ENCODE measurements at places on chromosomes 1 and 21.

GRCh38 chr1:167456524-167456923, 61.8 kb downstream of the CD247 start:
- DNase-seq: no peak

- DNase-seq: no peak
These were observed 1.6 kb downstream of the TNNI1 start for GRCh38 chr1:201419746-201420607.

- DNase-seq: peak; percentile 43
These were observed 31.6 kb upstream of the NFIA start for GRCh38 chr1:61050541-61051442.

DNA sequence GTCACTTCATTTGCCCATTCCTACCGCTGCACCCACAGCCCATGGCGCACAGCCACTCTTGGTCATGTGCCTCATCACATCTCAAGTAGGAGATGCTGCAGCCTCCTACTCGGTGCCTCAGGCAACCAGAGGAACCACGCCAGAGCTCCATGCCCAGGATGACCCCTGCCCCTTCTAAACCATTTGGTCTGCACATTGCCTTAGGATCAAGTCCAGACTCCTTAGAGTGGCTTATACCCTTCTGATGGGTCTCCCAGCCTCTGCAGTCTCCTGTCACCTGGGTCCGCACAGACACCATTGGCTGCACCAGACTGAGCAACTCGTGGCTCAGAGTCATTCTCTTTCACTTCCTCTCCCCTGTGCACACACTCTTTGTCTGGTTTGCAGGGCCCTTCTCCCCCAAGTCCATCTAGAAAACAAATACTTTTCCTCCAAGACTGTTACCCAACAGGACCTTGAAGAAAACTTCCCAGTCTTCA, 2.2 kb upstream of the ADORA3 start:
- DNase-seq: no peak

GRCh38 chr1:39462074-39462473, 29.4 kb upstream of the BMP8A start:
- DNase-seq: no peak

DNA sequence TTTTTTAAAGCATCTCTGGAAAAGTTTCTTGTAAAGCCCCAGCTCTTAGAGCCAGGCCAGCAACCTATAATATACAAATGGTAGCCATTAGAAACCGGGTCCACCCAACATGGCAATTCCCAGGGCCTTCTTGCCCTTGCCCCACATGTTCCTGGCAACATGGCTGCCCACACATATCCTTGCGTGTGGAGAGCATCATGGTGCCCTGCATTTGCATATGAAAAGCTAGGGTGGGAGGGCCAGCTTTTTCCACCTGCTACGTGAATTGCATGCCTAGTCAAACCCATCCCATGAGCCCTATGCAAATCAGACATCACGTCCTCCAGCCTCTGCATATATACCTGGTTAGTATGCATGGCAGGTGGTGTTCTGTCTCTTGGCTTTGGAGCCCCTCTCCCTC, 88.2 kb downstream of the RABGAP1L start:
- DNase-seq: no peak

DNA sequence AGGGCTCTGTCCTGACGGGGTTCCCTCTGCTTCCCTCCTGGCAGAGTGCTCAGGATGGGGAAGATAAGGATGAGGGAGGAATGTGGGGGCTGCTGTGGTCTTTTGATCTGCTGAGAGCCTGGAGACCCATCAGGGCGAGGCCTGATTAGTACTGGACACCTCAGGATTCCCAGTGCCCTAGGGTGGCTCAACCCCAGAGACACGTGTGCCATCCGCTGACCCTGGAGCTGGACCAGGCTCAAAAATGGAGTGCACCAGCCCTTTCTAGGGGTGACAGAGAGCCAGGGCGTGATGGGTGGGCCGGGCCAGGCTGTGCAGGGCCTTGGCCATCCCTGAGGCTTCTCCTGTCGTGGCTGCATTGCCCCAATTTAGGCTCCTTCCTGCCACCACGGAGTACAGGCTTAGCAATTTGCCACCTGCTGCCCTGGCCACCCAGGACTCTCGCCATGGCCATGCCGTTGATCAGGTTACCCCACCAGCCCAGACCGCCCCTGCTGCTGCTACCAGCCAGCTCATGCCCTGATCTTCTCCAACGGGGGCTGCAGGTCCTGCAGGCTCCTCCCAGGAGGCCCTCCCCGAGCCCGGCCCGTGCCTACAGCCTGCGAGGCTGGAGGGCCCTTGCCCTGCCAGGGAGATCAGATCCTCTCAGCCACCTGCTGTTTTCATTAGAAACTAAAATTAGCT, 9.5 kb downstream of the WNT4 start:
- no peak for DNase-seq

- DNase-seq: no peak
These were observed 60.3 kb downstream of the SIK1 start for GRCh38 chr21:43366656-43367055.

- no peak for DNase-seq
These were observed 54.1 kb downstream of the CD2 start for GRCh38 chr1:116808200-116808847.

GRCh38 chr1:96865731-96866685, 144.4 kb downstream of the PTBP2 start:
- DNase-seq: no peak

GRCh38 chr1:37064039-37064438, 29.7 kb upstream of the GRIK3 start:
- DNase-seq: no peak

- no peak for DNase-seq
These were observed 51.0 kb downstream of the MT1HL1 start for GRCh38 chr1:236953151-236953700.

- peak; percentile 88 for DNase-seq
These were observed 8.5 kb downstream of the FBXO2 start for GRCh38 chr1:11645670-11646265.

GRCh38 chr1:198088360-198089071, 68.3 kb upstream of the NEK7 start:
- DNase-seq: peak; percentile 47

GRCh38 chr1:178573330-178573729, 60.4 kb downstream of the TEX35 start:
- no peak for DNase-seq

GRCh38 chr1:101769520-101769919, 227.2 kb downstream of the OLFM3 start:
- no peak for DNase-seq

- no peak for DNase-seq
These were observed 90.5 kb upstream of the JAK1 start for GRCh38 chr1:65056866-65057265.

GRCh38 chr1:4594286-4594991, 60.0 kb upstream of the AJAP1 start:
- no peak for DNase-seq

DNA sequence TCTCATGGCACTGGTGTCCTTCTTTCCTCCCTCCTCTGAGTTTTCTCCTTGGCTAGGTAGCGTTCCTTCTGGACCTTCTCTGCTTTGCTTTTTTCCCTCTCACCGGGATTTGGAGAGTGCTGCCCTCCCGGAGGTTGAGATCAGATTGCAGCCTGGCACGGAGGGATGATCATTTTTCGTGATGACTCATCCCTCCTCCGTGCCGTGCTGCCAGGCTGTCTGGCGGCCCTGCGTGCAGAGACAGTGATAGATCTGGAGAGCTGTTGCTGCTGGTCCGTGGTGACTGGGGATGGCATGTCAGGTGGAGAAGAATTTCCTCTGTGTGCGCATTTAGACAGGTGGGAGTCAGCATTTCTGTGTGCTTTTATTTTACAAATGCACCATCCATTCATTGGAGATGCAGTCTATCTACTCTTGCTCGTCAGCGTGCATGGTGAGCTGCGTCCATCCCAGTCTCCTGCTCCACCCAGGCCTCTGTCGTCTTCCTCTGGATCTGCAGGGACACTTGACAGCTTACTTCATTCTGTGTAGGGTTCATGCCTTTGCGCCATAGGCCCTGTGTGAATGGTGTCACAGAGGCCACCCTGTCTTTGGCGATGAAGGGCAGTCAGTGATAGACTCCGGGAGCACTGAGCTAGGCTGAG, 104.4 kb downstream of the PCBP3 start:
- DNase-seq: peak; percentile 7

DNA sequence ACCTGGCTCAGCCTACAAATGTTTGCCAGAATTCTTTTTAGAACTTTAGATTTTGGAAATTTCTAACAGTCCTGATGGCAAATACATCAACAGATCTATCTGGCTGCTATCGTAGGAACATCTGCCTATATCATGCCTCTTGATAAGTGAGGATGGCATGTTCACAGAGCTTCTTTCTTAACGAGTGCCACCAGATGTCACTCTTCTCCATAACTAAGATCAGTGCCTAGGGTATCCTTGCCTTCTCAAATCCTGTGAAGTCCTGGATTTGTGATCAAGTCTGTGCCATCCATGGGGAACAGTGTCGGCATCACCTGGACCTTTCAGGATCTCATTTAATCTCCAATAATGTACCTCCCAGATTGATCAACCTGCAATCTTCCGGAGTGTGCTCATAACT, 36.5 kb upstream of the CD5L start:
- peak; percentile 44 for DNase-seq

DNA sequence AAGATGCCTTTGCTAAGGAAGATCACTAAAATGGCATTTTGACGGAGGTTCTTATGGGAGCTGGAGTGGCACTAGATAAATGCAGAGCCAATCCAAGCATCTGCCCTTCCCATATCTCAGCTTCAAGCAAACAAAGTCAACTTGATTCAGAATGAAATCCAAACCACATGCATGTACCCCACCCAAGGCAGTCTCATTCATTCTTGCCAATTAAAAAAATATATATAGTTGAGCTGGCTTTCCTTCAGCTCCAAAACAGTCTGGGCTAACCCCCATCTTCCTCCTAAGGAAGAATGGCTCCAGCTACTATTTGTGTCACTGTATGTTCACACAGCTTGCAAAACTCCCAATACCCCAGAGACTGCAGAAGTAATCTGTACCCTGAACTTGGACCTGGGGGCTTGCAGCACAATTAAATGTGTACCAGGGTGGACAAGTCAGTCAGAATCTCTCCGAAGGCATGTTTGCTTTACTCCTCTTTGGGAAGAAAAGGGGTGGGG, 35.4 kb downstream of the GPR3 start:
- no peak for DNase-seq

DNA sequence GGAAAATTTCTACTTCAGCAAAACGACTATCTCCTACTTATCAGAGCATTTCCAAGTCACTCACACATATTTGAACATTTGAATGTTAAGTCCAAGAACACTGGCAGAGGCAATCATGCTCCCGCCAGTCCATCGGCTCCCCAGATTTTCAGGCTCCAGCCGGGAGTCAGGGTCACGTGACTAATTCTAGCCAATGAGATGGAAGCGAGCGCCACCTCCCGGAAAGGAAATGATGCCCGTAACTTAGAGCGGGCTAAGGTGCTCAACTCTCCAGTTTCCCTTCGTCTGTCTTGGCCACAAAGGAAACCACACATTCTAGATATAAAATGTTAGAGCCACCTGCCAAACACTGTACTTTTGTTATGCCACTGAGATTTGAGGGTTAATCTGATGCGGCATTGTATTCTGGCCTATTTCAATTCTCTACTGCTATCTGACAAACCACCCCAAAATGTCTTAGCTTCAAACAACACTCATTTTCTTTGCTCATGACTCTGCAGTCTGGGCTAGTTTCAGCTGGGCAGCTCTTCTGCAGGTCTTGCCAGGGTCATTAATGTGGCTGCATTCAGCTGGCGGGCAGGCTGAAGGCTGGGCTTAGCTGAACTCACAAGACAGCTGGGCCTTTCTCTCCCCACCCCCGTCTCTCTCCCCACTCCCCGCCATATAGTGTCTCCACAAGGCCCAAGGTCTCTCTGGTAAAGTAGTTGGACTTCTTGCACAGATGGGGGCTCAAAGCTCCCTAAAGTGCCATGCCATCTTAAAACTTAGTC, 16.5 kb upstream of the LHX4 start:
- DNase-seq: no peak

DNA sequence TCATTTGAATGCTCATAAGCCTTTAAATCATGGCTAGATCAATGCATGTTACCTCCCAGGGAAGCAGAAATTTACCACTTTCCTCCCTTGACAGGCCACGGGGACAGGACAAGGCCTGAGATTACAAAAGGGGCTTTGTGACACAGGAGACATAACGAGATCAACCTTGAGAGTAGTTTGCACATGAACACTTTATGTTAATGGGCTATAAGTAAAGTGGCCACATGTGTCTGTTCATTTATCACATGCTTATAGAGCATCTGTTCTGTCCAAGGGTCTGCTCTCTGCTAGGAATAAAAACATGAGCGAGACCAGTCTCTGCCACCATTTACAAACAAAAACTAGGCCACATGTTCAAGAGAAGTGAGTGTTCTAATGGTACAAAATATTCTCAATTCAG, 144.1 kb upstream of the C8B start:
- no peak for DNase-seq

GRCh38 chr1:114345930-114346479, 165.0 kb downstream of the TRIM33 start:
- DNase-seq: peak; percentile 5

- DNase-seq: no peak
These were observed at the start of gene CELF3 for GRCh38 chr1:151716771-151717631. Gene CELF3, minus strand, starts transcription at chr1:151716803. Its CDS starts 783 bp downstream, at chr1:151716020.

DNA sequence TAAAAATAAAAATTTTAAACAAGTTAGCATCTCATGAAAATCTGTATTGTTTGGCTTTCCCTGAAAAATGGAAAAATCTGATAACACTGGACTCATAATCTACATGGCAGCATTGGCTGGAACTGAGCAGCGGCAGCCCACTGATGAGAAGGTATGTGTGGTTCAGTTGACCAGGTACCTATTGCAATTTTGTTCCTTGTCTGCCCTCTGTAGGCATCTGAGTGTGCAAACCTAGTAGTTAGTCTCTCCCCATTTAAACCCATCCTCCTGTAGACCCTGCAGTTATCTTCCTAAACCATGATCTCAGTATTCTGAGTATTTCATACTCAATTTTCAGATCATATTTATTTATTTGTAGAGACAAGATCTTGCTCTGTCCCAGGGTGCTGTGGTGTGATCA, 59.4 kb upstream of the SERBP1 start:
- DNase-seq: no peak

GRCh38 chr1:180365039-180365438, 135.0 kb downstream of the LHX4 start:
- DNase-seq: peak; percentile 20

DNA sequence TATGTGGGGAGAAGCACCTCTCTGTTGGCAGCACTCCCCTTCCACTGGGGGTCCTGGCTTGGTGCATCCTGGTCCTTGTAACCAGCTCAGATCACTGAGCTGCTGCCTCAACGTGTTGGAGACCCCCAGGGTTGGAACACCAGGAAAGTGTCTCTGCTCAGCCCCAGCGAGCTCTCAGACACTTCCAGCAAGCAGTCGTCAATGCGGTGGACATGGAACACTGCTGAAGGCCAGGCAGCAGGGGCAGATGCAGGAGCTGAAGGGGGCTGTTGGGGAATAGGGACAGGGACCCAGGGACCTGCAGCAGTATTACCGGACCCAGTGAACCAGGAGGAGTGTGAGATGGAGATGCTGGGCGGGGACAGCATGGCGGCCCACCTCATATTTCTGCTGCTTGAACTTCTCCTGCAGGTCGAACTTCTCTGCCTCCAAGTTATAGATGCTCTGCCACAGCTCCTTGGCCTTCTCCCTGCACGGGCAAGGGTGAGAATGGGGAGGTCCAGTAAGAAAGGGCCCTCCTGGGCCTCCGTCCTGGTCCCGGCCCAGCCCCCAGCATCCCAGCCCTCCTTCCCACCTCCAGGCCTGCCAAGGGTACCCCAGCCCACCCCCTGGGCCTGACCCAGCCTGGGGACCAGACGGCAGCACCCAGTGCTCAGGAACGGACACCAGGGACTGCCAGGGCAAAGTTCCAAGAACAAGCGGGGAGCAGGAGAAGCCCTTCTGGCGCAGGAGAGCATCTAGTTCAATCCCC, 16.4 kb downstream of the TNNT2 start:
- no peak for DNase-seq

- no peak for DNase-seq
These were observed 14.9 kb upstream of the CD1C start for GRCh38 chr1:158274797-158275196.

GRCh38 chr1:54978528-54979326, 1.7 kb upstream of the TMEM61 start:
- DNase-seq: no peak

All from Calu3 (cell line).